ENCODE measurements at places on chromosomes 1 and 21. TPM values are rescaled to one million over a fixed set of nuclear protein-coding genes. Genes with fewer than 3 reads are reported as not detected.

DNA sequence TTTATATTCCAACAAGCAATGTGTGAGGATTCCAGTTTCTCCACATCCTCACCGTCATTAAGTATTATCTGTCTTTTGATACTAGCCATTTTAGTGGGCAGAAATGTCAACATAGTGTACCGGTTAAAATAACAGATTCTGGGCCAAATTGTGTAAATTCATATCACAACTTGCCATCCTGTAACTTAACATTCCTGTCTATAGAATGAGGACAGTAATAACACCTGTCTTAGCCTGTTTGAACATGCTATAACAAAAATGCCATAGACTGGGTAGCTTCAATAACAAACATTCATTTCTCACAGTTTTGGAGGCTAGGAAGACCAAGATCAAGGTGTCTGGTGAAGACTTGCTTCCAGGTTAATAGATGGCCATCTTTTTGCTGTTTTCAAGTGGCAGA, 491.1 kb downstream of the PTBP2 start:
- DNase-seq: no peak

DNA sequence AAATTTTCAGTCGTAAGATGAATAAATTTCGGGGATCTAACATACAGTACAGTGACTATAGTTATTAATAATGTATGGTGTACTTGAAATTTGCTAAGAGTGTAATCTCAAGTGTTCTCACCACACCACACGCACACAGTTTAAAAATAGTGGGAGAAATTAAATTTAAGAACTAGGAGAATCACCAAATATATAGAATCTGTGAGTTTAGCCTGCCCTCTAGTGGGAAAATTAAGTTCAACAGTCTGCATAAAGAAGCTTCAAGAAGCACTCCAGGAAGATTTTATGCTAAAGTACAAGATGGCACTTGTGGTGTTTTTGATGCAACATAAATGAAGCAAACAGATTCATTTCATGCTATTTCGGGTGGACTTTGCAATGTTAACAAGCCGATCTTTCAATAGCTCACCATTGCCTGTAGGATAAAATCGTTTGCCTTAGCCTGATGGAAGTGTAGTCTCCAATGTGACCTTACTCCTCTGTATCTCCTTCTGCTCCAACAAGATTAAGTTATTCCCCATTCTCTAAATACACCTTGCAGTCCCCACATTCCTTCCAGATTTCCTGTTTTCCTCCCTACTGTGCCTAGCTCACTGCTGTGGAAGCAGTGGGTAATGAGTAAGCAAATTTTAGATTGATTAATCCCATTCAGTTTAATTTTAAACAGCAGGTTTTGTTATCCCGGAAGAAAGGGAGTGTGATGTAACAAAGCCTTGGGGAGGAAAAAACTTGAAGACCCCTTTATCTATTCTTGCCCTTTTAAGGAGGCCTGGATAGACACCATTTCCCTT, 8.7 kb upstream of the PIK3C2B start:
- no peak for DNase-seq

Gene OR2L3
- not detected for total RNA-seq

DNA sequence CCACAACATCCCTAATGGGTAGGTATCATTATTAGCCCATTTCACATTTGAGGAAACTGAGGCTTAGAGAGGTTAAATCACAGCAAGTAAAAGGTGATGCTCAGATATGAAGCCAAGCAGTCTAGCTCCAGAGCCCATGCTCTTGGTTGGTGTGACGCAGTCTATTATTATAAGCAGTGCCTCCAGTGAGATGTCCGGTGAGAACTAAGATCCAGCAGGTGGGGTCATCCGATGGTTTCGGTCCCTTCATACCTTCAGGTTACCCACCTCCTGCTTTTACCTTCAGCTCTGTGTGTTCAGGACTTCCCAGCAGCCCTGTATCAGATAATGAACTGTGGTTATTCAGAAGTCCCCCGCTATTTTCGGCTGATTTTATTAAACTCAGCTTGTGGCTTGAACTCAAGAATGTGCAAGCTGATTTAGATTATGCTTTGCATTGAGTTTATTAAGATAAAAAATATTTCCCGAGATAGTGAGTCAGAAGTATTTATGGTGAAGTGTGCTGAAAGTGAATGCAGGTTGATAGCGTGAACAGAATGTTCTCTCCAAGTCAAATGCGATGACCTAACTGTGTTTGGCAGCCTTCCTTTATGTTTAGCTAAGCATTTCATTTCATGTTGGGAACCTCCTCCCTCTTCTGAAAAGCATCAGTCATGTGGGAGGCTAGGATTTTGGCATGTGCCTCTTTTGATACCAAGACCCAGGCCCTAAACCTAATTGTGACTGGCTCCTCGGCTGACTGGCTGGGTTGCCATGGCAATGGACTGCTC, 160.9 kb upstream of the UBE2U start:
- no peak for DNase-seq

DNA sequence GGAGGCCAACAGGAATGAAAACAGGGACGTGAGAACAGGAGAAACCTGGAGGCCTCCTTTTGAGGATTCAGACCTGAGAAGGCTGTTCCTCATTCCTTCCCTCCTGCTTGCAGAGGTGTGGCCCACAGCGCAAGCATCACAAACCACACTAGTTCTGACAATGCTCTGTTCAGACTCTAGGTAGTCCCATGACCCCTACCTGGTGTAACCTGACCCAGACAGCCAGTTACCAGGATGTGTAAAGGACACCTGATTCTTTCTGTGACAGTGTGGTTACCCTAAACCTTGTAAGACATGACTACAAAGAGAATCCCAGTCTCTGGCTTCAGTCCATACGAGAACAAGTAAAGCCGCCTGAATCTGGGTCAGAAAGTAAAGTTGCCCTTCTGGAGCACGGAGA, 3.2 kb downstream of the MECR start:
- DNase-seq: no peak

GRCh38 chr1:101632548-101633272, 364.0 kb downstream of the OLFM3 start:
- DNase-seq: no peak

DNA sequence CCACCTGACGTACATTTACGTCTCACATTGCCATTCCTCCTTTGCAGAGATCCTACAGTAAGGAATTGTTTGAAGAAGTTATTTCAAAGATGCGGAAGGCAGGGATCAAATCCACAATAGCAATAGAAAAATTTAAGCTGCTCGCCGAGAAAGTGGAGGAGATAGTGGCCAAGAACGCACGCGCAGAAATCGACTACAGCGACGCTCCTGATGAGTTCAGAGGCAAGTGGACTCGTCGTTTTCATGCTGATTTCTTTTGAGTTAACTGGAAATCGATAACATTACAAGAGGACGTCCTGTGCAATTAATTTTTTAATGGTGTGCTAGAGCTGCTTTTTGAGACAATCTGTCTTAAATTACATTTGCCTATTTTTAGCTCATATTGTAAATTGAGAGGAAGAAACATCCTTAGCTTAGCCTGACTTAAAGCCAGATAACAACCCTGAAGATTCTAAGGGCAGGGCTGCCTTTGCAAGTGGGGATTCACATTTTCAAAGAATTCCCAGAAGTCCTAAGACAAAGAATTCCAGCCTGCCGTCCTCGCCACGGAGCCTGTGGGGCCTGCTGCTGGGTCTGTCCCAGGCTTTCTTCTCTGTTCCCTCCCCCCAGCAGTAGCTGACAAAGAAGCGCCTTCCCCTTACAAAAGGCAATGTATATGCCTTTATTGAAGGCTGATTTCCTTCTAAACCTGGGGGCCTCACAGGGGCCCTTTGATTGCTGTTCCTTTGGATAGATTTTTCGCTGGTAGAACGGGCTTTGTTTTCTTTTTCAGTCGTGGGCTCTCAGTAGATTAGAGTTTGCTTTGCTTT, 31.6 kb upstream of the KIF1B start:
- no peak for DNase-seq

Gene GJA4
- total RNA-seq: 1.5 TPM

DNA sequence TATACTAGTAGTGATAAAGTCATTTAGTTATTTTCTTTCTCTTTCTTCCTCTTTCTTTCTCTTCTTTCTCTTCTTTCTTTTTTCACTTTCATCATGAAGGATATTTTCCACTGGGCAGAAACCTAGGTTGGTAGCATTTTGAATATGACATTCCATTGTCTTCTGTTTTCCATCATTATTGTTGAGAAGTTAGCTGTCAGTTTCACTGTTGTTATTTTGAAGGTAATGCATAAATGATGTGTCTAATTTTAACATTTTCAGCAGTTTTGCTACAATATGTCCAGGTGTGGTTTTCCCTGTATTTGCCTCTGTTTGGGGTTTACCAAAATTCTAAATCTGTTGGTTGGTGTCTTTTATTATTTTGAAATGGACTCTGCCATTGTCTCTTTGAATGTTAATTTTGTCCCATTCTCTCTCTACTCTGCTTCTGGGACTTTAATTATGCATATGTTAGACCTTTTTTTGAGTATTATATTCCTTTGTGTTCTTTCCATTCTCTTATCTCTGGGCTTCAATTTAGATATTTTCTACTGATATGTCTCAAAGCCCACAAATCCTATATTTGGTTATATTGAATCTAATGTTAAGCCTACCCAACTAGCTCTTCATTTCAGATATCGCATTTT, 96.7 kb downstream of the HFM1 start:
- no peak for DNase-seq

DNA sequence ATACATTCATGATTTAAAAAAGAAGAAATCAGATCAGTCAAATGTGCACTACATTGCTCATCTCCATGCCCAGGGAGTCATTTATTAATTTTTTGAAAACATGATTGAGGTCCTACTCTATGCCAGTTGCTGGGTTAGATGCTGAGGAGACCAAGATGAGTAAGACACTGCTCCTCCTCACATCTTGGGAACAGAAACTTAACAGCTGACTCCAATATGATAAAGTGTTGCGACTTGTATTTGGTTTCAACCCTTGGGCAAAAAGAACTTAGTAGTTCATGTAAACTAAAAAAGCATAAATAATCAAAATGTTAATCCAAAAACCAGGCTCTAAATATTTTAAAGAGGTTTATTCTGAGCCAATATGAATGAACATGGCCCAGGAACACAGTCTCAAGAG, 56.9 kb downstream of the OPTC start:
- no peak for DNase-seq

Gene MAP7D1
- 38.3 TPM for total RNA-seq

DNA sequence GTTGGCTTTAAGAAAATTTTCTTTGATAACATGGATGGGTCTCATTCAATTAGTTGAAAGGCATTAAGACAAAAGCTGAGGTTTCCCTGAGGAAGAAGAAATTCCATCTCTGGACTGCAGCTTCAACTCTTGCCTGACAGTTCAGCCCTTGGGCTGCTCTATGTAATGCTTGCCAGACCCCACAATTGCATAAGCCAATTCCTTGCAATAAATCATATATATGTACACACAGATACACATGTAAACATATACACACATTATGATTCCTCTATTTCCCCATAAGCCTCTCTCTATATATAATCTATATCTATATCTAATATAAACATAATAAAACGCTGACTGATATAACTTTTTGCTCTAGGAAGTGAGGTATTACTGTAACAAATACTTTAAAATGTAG, 301.5 kb upstream of the PRMT6 start:
- no peak for DNase-seq

DNA sequence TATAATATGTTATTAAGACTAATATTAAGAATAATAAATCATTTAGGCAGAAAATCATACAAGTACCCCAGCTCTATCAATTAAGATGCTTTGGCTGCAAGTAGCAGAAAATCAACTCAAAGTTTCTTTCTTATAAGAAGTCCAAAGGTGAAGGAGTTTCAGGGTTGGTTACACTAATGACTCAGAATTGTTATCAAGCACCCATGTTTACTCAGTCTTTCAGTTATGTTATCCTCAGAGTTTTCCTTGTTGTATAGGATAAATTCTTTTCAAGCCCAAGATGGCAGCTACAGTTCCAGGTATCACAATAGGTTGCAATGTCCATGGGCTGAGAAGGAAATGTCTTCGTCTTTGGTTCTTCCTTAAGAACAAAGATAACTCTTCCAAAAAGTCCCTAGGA, 163.6 kb downstream of the TNFSF18 start:
- no peak for DNase-seq

GRCh38 chr1:119368554-119368953, at the start of gene HAO2:
HAO2 (plus strand) TSS chr1:119368785; CDS start chr1:119381086, 12,301 bp downstream.
- no peak for DNase-seq

Gene MROH9
- total RNA-seq: not detected

- DNase-seq: no peak
These were observed at the start of gene FCRL2 for GRCh38 chr1:157776971-157777391. FCRL2 (minus strand) TSS chr1:157777132; CDS start chr1:157777073, 59 bp downstream.

DNA sequence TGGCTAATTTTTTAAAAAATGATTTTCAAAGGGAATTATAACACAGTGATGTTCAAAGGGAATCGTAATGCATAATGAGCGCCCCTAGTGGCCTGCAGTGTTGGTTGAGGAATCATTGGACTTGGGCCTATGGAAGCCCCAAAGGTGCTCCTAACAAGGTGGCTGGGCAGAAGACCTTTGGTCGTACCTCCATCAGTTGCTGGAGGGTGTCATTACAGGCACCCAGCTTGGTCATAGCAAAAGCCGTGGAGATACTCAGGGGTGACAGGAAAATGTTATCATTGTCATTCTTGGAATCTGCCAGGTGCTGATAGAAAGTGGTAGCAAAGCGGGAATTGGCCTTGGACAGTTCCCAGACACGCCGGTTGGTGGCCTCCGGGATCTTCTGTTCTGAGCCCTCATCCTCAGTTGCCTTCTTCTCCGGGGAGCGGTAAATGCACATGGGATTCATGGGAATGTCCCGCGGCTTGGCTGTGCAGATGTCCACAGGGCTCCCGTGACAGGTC, 2.7 kb downstream of the SERPINC1 start:
- DNase-seq: peak; percentile 63

- DNase-seq: no peak
These were observed 57.8 kb upstream of the CACNA1E start for GRCh38 chr1:181425566-181425965.

GRCh38 chr1:182625719-182626504, 21.7 kb upstream of the RGS16 start:
- DNase-seq: no peak

GRCh38 chr1:38817267-38818174, 42.1 kb downstream of the RRAGC start:
- no peak for DNase-seq

Gene S100A6
- total RNA-seq: 2,086 TPM

GRCh38 chr1:36580524-36580923, 97.8 kb upstream of the CSF3R start:
- no peak for DNase-seq

Gene NHLH2
- not detected for total RNA-seq

GRCh38 chr1:201535046-201535918, 3.6 kb upstream of the NAV1 start:
- no peak for DNase-seq

DNA sequence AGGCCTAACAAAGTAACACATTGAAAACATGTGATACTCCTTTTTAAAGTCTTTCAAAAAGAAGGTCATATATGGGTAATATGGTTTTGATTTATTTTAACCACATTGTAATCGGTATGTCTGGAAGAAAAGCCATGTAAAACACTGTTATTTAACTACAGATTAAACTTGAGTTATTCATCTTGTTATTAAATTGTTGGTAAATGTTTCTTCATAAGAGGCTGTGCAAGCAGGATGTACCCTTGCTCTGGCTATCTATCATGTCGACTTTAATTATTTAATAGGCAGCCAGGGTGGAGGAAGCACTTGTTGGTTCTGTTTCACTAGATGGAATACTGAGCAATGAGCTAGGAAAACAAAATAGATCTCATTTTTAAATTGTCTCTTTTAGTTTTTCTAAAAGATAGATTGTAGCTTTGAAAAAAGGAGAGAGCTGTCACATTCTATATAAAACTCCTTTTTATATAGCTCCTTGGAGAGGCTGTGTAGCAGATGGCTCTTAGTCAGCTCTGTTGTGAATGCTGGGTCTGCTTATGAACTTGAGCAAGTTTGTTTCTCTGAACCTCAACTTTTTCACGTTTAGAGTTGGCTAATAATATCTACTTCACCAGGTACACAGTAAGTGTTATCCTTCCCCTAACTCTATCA, 39.5 kb downstream of the LRRC8B start:
- DNase-seq: no peak

- no peak for DNase-seq
These were observed 41.8 kb upstream of the BCL10 start for GRCh38 chr1:85318217-85318616.

Data from left colon (tissue), 2 donors.